Stimulated activated CD8-positive, alpha-beta memory T cell treated with anti-CD3 and anti-CD28 coated beads, Interleukin-4, amount 100 ng/mL, for 1 hour (primary cell): ENCODE measurements at places on chromosomes 13 and 19.

DNA sequence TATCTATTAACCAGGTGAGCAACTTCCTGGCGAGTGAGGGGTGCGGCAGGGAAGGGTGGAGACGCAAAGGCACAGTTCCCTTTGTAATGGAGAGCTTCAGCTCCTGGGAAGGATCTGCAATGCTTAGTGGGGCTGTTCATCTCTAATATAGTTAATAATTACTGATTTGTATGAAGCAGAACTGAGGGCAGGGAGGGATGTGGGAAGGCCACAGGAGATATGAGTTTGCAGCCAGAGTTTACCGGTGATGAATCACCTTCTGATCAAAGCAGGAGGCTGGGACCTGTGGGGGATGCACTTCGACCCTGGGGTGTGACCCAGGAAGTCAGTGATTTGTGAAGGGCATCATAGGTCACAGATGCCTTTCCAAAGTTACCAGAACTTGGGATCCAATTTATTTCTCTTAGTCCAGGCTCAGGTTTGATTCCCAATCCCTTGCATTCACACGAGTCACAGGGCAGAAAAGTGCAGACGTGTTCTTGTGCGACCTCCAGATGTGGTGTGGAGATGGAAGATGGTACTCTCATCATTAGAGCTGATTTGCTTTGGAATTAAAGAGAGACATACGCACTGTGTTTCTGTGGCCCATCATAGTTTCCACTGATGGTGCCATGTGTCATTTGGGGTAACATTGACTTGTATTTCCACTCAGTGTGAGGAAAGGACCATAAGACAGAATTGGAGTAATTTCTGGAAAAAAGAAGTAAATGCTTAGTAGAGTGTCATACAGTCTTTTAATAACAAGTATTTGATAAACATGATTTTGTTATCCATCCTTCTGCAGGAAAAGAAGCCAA, 55.0 kb downstream of the LRCH1 start:
- DNase-seq: no peak

GRCh38 chr19:39444598-39445195, 685 bp upstream of the SUPT5H start:
- DNase-seq: no peak

DNA sequence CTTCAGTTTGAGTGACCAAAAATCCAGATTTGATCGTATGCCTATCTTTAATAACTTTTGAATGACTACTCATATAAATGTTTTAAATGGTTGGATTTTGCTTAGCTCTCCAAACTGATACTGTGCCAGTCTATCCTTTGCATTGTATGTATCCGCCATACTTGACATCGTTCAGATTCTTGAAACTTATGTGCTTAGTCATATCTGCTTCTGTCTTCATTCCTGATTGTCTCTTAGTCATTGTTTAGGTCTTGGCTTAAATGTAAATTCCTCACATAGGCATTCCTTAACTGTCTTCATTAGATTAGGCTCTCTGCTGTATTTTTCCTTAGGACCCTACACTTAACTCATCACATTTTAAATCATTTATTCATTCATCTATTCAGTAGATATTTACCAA, 126.0 kb downstream of the PCCA start:
- no peak for DNase-seq

DNA sequence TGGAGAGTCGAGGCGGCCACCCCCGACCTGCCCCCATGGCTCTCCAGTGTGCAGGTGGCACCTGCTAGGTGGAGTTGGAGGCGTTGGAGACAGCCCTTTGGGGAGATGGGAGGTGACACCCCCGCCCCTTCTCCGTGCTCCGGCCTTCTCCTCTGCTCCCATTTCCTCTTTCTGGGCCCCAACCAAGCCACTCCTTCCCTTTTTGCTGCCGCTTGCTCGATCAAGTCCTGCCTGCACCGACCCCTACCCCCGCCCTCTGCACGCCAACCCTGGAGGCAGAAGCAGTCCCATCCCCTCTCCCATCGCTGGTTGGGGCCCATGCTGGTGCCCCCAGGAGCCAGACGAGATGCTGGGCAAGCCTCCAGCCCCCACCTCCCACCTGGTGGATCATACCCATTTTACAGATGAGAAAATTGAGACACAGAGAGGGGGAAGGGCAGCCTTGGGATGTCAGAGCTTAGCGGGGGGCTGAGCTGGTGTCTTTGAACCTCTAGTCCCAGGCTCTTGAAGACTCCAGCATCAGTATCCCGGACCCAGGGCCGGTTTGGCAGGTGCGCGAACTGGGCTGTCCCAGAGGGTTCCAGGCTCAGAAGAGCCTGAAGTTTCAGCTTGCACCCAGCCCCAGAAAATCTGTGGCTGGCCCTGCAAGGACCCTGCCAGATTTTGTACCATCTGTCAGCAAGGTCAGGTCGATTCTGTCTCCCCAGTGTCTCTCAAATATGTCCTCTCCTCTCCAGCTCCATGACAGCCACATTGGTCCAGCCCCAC, 10.3 kb downstream of the GNA15 start:
- no peak for DNase-seq

- no peak for DNase-seq
These were observed 3.2 kb upstream of the ABCC4 start for GRCh38 chr13:95304453-95304852.

DNA sequence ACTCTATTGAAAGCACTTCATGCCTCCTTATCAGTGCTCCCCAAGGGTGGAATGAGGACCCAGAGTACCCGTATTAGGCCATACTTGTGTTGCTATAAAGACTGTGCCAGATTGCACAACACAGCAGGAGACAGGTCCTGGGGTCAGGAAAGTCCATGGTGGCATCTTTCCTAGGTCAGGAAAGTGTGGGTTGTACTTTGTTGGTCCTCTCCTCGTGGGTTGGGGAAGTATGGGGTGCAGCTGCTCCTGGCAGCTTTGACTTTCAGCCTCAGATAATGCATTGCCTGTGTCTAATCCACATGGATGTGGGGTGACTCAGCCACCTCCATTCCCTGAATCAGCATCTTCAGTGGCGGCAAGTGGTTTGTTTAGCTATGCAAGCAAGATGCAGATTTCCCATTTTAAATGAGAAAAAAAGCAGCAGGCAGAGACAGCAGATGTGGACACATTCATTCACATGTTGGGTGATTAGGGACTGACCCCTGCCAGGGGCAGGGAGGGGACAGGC, 8.4 kb upstream of the CYP2B6 start:
- DNase-seq: no peak

DNA sequence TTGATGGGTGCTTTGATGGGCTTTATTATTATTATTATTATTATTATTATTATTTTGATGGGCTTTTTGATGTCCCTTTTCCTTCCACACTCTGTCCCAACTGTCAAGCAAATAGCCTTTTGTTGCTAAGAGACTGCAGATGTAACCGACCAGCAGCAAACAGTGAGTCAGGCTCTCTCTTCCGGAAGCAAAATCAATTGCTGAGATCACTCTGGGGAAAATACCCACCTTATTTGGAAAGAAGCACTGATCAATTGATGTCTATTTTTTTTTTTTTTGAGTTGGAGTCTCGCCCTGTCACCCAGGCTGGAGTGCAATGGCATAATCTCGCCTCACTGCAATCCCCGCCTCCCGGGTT, 2.9 kb downstream of the LDLR start:
- DNase-seq: no peak

GRCh38 chr13:71879129-71879535, 12.1 kb upstream of the DACH1 start:
- no peak for DNase-seq

- no peak for DNase-seq
These were observed 83.3 kb downstream of the KCTD15 start for GRCh38 chr19:33879818-33880575.

- no peak for DNase-seq
These were observed 3.3 kb upstream of the OPA3 start for GRCh38 chr19:45587873-45588272.

GRCh38 chr19:43625918-43626579, 6.6 kb upstream of the ZNF428 start:
- DNase-seq: no peak

DNA sequence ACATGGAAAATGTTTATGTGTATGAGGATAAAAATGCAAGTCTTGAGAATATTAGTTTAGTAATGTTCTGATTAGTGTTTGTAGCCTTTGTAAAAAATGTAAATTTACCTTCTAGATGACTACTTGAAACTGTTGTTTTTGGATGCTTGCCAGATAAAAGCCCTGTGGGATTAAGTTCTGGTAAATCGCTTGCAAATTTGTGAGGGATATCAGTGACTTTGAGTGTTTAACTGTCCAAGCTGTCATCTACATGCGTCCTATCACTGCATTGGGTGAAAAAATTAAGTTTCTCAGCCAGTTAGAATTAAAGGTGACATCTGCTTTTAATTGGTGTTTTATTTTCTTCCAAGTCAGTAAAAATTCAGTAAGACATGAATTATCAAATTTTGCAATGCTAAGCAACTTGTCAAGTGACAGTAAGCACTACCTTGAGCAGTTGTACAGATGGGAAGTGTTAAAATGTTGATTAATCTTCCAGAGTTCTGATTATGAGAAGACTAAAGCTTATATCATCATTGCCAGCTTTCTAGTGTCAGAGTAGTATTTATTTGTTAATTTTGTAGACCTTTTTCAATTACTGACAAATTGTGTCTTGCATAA, 88.0 kb downstream of the PCCA start:
- DNase-seq: no peak

DNA sequence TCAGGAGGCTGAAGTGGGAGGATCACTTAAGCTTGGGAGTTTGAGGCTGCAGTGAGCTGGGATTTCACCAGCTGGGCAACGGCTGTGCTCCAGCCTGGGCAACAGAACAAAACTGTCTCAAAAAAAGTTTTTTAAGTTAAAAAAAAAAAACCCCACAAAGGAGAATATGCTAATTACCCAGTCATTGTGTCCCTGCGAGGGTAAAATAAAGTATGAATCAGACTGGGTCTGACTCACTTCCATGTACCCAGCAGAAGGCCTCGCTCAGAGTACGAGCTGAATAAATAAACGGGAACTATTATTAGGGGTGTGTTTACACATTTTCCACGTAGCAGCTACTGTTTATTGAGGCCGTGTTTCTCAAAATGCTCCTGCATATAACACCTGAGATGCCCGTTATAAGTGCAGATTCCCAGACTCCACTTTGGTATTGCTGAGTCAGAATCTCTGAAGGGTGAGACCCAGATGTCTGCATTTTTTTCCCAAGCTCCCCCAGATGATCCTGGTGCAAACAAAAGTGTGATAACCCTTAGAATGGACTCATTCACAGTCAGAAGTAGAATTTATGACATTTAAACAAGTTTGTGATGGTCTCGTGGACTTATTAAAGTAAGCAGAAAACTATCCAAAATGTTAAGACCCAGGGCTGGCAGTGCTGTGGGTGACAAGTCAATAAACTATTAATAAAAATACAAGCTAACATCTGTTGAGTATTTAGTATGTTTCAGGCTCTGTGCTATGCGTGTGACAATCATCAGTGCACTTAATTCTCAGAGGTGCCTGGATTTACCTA, 28.2 kb downstream of the KCNC3 start:
- DNase-seq: no peak

GRCh38 chr13:44125943-44126469, 246.3 kb downstream of the LACC1 start:
- no peak for DNase-seq

GRCh38 chr13:50682966-50683365, 160.5 kb downstream of the DLEU7 start:
- DNase-seq: no peak

DNA sequence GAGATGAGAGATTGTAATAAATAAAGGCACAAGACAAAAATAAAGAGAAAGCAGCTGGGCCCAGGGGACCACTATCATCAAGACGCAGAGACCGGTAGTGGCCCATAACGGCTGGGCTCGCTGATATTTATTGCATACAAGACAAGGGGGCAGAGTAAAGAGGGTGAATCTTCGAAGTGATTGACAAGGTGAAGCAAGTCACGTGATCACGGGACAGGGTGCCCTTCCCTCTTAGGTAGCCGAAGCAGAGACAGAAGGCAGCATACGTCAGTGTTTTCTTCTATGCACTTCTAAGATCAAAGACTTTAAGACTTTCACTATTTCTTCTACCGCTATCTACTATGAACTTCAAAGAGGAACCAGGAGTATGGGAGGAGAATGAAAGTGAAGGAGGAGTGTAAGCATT, 4.6 kb upstream of the PRKCG start:
- DNase-seq: no peak

DNA sequence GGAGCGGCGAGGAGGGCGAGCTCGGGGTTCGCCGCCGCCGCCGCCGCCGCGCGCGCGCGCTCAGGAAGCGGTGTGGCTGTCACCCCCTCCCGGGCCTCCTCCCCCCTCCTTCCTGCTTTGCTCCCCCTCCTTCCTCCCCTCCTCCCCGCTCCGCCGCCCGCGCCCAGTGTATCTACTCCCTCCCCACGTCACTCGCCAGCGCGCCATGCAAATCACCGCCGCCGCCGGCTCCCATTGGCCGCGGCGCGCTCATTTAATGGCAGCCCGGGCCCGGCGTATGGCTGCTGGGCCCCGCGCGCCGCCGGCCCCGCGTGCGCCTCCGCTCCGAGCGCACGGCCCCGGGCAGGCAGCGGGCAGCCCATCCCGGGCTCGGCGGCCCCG, 335 bp upstream of the SOX1 start:
- no peak for DNase-seq
